ELF-1 (cell line): ENCODE measurements at places on chromosomes 6 and 20.
A peak's percentile ranks its signal among the peaks of the same experiment; 100 is the strongest.

- no peak for DNase-seq
Measured at GRCh38 chr6:89111933-89112332, 5.9 kb downstream of the SRSF12 start.

- peak; percentile 25 for DNase-seq
Measured at GRCh38 chr20:2108987-2109386, 7.4 kb downstream of the STK35 start.

GRCh38 chr6:110180228-110181008, at the start of gene CDC40:
CDC40 (plus strand) TSS chr6:110180427; CDS start chr6:110180445, 18 bp downstream.
- peak; percentile 67 for DNase-seq

DNA sequence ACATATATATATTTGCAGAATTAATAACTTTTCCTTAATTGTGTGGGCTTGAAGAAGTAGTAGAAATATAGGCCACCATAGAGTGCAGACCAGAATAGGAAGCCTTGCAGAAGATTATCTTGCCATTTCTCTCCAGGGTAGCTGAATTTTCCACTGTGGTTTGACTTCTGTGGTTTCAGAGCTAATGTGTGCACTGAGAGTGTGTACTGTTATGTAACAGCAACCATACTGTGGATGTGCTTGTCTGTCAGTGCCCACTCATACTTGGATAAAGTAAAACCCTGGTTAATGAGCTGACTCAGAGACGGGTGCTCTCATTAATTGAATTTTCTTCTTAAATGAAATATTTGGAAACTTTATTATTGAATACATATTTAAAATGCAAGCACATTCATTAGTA, 57.2 kb downstream of the CEP43 start:
- DNase-seq, result no peak

DNA sequence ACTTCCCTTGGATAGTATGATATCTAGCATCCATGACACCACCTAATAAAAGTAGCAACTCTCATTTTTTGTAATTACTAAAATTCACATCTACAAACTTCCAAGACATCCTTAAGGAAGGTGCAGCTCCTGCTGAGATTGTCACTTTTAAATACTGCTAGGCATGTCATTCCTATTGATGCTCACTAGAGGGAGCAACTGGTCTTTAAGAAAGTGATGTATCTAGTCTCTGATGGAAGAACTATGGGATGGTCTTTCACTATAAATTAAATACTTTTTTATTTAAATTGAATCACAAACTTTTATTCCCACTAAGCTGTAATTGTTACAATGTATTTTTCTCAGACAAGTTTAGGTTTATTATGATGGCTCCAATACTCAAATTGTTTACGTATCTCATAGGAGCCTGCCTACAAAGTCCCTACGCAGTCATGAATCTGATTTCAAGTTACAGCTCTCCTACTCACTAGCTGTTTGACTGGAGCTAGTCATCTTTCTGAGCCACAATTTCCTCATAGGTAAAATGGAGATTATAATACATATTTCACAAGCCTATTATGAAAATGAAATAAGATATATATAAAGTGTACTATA, 8.1 kb upstream of the TSPYL1 start:
- DNase-seq, result no peak

DNA sequence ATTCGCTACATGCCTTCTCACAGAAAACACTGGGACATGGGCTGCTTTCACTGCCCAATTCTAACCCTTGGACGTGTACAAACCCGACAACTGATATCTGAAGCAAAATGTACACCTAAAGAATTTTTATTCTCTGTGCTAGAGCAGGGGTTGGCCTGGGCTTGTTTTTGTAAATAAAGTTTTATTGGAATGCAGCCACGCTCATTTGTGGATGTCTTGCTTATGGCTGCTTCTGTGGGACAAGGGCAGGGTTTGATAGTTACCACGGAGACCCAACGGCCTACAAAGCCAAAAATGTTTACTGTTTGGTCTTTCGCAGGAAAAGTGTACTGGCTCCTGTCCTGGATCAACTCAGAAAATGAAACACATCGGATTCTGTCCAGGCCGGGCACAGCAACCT, 58.1 kb upstream of the APCDD1L start:
- DNase-seq, result no peak

DNA sequence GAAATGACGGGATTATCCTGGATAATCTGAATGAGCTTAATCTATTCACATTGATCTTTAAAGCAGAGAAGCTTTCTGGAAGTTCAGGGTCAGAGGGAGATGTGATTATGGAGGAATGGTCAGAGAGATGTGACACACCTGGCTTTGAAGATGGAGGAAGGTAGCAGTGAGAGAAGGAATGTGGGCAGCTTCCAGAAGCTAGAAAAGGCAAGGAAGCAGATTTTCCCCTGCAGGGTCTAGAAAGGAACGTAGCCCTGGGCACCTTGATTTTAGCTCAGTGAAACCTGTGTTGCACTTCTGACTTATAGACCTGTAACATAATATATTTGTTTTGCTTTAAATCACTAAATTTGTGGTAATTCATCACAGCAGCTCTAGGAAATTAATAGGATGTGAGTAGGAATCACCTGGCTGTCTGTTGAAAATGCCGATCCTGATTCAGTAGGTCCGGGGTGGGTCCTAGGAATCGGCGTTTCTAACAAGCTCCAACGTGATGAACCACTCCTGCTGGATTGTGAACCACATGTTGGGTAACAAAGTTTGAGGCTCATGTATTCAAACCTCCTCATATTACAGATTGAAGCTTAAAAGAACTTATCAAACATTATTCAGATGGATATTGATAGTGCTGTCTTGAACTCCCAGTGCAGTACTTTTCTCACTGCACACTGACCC, 157.0 kb downstream of the GJA1 start:
- peak; percentile 16 for DNase-seq

- DNase-seq, result no peak
Measured at GRCh38 chr6:40906759-40907158, 132.3 kb downstream of the UNC5CL start.

DNA sequence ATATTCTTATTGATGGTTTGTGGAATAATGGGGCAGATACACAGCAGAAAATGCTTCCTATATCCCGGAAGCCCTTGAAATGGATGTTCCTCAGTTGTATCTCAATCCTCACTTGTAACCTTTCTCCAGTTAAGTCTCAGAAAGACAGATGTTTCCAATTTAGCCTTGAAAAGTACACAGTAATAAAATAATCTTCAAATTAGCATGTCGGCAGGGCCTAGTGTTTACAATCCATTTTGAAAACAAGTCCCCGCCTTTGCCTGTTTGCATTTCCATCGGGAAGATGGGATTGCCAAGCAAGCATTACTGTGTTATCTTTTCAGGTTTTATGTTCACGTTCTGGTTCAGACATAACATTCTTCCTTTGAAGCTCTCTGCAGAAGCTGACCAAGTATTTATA, 41.5 kb downstream of the SNRNP48 start:
- no peak for DNase-seq

GRCh38 chr6:118186672-118187567, 279.9 kb downstream of the SLC35F1 start:
- DNase-seq, result no peak

DNA sequence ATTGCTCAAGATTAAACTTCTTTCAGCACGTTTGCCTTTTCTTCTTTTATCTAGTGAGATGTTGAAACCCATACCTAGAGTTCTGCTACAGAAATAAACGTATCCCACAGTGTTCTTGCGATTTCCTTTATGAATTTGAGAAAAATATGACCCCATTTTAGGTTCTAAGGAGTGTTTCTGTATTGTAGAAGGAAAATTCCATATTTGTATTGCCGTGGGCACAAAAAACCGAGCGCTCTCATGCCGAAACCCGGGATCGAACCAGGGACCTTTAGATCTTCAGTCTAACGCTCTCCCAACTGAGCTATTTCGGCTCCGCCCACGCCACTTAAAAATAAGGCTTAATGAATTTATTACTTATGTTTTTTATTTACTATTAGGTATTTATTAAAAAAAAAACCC, 23.7 kb downstream of the ZNF311 start:
- DNase-seq, result peak; percentile 80

DNA sequence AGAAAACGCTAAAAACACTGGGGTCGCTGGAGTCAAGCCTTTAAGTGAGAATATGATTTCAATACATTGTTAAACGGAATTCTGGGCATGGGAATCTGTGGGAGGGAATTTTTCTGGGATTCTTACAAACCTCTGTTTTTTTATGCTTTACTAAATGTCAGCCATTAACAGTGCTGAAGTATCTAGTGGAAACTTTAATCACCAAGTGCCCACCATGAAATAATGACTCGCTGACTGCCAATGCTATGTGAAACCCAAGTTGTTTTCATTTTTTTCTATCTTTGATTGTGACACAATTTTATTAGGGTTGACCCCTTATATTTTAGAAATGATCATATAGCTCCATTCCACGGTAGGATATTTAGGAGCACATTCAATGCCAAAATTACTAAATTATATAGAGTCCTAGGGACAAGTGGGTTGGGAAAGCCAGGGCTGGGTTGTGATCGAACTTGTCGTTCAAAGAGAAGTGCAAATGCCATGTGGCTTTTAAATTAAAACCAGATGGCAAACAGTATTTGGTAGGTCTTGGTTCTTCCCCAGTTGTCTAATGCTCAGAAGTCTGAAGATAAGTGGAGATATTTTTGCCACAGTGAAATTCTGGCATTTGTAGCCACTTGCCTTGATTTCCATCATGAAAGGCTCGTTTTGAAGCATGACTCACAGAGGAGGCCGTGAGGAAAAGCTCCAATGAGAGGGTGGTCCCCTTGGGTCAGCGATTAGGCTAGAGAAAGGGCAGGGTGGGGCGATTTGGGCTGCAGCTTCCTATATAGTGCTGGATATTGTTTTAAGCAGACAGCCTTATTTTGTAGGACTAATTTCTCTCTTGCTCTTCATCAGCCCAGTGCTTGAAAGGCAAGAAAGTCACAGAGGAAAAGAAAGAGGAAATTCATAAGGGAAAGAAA, 254.4 kb upstream of the JAG1 start:
- no peak for DNase-seq

DNA sequence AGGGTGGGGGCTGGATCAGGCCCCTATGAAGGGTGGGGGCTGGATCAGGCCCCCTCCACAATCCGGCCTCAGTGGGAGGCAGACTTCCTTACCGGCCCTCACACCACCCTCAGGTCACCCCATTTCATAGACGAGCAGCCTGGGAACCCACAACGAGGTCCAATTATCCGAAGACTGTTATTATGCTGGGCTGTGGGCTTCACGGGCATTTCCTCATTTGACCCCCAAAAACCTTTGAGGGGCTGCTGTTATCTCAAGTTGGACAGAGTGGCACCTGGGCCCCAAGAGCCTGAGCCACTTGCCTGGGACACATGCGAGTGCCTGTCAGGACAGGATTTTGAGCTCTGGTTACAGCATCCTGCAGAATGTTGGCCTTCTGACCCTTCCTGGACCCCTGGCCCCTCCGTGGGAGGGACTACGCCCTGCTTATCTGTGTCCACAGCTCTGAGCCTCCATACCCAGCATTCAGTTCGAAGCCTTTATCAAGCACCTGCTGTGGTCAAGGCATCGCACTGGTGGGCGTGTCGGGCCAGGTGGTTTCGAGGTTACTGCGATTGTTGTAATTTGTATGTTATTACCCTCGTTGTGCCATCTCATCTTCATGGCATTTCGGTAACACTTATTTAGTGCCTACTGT, 34.5 kb upstream of the PCMTD2 start:
- no peak for DNase-seq

GRCh38 chr6:119653329-119653728, 303.8 kb upstream of the MAN1A1 start:
- DNase-seq, result no peak

GRCh38 chr6:20866036-20866435, 331.8 kb downstream of the CDKAL1 start:
- no peak for DNase-seq

GRCh38 chr6:111013144-111013915, 31.5 kb downstream of the RPF2 start:
- no peak for DNase-seq

GRCh38 chr6:13038741-13039190, 289.6 kb downstream of the TBC1D7 start:
- no peak for DNase-seq

GRCh38 chr6:15501826-15502445, 160.9 kb downstream of the DTNBP1 start:
- no peak for DNase-seq

DNA sequence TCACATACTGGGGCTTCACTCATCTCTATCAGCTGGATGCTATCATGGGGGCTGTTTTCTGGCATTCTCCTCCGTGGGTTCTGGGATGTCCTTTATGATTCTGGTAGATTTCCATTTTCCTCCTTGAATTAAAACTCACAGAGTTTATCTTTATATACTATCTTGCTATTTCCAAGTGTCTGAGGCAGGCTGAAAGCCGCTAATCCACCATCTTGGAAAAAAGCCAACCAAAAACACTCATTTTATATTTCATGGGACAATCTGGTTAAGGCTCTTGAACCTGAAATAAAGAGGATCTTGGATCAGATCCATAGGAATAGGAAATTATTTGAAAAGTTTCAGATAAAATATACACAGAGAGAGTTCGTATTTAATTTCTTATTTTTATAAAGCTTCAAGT, 86.0 kb downstream of the AFG1L start:
- no peak for DNase-seq

DNA sequence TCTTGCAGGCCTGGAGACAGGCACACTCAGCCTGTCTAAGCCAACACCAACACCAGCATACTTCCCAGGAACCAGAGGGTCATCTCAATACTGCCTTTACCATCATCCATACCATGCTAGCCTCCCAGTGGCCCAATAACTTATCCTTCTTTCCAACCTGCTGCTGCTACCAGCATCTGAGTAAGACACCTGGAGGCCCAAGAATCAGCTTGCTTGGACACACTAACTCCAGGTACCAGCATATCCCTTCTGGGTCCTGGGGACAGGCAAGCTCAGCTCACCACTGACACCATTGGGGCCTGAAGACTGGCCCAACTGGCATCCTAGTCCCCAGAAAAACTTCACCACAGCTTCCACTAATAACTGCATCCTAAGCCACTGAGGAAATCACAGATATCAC, 205.3 kb downstream of the CD109 start:
- no peak for DNase-seq

DNA sequence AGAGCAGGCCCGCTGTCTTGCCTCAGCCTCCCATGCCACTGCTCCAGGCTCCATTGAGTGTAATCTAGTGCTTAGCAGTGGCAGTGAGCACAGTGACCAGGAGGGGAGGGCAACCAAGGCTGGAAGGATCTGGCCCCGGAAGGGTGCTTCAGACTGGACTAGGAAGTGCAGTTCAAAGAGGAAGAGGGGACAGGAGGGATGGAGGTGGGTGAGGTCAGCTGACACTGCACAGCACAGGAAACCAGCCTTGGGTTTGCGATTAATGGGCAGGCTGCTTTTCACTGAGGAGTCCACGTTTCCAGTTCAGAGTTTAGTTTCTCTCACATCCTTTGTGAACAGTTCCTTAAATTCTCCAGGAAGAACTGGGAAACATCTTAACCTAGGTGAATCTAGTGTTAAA, 46.9 kb downstream of the CDS2 start:
- DNase-seq, result no peak

DNA sequence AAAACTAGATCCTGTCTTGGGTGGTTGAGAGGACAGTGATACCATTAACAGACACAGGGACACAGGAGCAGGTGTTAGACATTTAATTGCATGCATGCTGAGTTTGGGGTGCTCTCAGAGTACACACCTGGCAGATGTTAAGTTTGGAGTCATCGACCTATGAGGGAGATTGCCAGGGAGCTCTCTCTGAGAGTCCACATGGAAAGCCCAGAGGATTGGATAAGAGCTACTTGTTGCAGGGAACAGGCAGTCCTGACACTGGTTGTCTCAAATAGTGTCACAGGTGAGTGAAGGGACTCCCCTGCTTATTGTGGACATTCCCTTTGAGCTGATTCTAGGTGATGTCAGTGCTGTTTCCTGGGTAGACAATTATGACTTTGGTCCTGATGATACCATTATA, 3.1 kb downstream of the ATRN start:
- DNase-seq, result no peak
